CD4-positive, alpha-beta T cell treated with Interleukin-1 beta for 1 hour (primary cell): ENCODE measurements at places on chromosomes 13 and 19.

- no peak for DNase-seq
Measured at GRCh38 chr13:36456577-36456976, 24.3 kb downstream of the CCNA1 start.

- DNase-seq: no peak
Measured at GRCh38 chr13:32323912-32324311, 8.6 kb downstream of the BRCA2 start.

- no peak for DNase-seq
Measured at GRCh38 chr13:110559986-110560385, 1.5 kb downstream of the RAB20 start.

GRCh38 chr19:47679922-47680857 lies 33.0 kb upstream of the EHD2 start:
- no peak for DNase-seq

GRCh38 chr19:6416658-6417405 lies 7.8 kb downstream of the KHSRP start:
- DNase-seq: no peak
